Endothelial cell of umbilical vein (primary cell): ENCODE measurements at places on chromosomes 1 and 21. TPM values are rescaled to one million over a fixed set of nuclear protein-coding genes. Genes with fewer than 3 reads are reported as not detected.

KRTAP11-1 gene
- not detected in 2 replicates for polyA plus RNA-seq

HRNR gene
- polyA plus RNA-seq, result not detected in 2 replicates

LHX8 gene
- not detected in 2 replicates for polyA plus RNA-seq

PI4KB gene
- polyA plus RNA-seq, result 63.3 and 67.8 TPM in 2 replicates

MOB3C gene
- polyA plus RNA-seq, result 6.1 and 7.0 TPM in 2 replicates

GBP7 gene
- polyA plus RNA-seq, result not detected in 2 replicates

CRNN gene
- polyA plus RNA-seq, result not detected in 2 replicates

TMEM50A gene
- polyA plus RNA-seq, result 86.2 and 125 TPM in 2 replicates

GJA5 gene
- 5.9 and 6.2 TPM in 2 replicates for polyA plus RNA-seq

FOXD2 gene
- polyA plus RNA-seq, result 0.01 and 0.03 TPM in 2 replicates

RGS18 gene
- polyA plus RNA-seq, result not detected in 2 replicates

CACNA1S gene
- polyA plus RNA-seq, result not detected in 2 replicates

FAM43B gene
- polyA plus RNA-seq, result not detected in 2 replicates

TIAM1 gene
- 0.10 and 0.21 TPM in 2 replicates for polyA plus RNA-seq

NDC1 gene
- 21.9 and 23.2 TPM in 2 replicates for polyA plus RNA-seq
